ENCODE measurements at places on chromosomes 5 and 9.
A peak's percentile ranks its signal among the peaks of the same experiment; 100 is the strongest.

DNA sequence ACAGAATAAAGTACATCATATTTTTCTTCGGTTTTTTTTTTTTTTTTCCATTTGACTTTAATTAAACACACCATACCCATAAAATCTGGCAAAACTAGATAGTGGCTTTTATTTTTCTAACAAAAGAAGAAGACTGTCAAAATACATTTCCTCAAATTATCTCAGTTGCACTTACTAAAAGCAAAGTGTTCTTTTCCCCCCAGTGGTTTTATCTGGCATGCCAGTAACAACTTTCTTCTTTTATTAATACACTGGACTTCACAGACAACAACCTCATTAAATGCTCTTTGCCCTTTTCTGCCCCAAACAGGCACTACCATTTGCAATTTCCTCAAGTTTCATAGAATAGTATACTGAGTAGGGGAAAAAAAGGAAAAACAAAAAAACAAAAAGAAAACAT lies 1792.3 kb downstream of the EFNA5 start:
- no peak for DNase-seq

DNA sequence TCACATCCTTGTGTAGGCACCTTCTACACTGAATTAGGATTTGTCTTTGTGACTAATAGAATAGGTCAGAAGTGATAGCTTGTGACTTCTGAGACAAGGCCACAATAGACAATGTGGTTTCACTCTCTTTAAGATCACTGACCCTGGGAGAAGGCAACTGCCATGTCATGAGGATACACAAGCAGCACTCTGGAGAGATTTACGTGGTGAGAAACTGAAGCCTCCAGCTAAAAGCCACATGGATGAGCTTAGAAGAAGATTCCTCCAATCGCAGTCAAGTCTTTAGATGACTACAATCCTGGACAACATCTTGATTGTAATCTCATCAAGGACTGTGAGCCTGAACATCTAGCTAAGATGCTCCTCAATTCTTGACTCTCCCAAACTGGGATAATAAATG lies 206.6 kb downstream of the ESM1 start:
- peak; percentile 56 for DNase-seq

DNA sequence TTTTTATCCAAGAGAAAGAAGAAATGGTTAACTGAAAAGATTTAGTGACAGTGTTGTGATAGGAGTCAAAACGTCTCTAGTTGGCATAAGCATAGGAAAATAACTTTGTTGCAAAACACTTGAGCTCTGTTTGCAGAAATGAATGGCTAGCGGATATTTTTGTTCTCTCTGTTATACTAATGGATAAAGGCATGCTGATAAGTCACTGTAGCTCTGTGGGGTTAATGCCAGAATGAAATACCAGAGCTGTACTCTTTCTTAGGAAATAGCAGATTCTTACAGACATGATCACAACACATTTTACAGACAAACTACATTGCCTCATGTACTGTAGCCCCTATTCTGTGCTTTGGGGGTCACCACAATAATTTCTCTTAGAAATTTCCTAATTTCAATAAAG lies 202.8 kb downstream of the DMRTA1 start:
- DNase-seq = no peak

GRCh38 chr5:56479126-56479525 lies 246.0 kb upstream of the ANKRD55 start:
- DNase-seq = no peak

GRCh38 chr9:89797255-89797654 lies 192.4 kb downstream of the GADD45G start:
- DNase-seq = no peak

DNA sequence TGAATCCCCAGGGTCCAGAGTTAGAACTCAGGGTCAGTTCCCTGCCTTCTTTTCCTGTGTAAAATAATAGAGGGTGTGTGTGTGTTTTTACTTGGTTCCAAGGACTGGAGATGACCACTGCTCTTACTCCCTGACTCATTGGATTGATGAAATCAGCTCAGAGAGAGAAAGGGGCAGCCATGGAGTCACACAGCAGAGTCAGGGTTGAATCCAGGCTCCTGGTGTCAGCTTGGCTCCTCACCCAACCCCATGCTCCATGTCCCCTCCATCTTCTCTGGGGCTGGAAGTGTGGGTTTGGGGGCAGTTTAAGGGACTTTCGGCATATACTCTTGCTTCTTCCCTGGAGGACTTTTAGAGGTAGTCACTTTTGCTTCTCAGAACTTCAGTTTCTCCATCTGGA lies 21.6 kb downstream of the DAB2IP start:
- no peak for DNase-seq

DNA sequence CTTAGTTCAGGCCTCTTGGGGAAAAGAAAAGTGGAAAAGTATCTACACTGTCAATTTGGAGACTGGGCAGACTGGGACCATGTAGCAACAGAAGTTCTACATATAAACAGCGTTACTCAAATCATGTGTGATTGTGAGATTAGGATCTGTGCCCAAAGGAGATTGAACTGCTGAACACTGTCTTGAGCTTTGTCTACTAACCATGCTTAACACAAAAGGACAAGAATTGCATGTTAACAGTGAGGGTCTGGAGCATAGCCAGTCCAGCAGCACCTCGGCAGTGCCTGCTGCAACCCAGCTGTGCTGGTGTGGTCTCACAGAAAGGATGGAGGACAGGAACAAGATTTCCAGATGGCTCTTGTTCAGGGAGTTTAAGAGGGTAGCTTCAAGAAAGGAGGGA lies 5.7 kb downstream of the PAM start:
- peak; percentile 43 for DNase-seq

DNA sequence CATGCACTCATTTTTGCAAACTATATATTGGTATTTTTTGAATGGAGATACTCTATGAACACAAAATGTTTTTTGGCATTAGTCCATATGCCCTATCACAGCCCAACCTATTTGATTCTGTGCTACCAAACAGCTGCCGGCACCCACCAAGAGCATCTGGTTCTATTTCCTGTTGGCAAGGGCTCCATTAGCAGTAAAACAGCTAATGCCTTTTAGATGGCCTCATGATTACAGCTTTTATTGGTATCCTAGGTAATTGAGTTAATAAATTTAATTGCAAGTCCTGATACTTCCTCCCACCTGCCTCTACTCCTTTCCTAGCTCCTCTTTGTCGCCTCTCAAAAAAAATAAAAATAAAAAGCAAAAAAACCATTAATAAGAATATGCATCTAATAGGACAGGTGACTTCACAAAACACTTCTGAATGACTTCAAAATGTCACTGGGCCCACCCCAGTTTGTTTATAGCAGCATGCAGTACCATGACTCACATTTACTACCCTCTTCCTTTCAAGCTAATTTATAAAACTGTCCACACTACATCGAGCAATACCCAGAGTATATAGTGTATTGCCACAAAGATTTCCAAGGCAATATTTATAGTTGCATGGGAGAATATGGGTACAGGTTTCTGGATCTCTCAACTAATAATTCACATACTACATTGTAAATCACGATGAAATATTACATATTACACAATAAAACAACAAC lies 620.4 kb downstream of the SLCO4C1 start:
- no peak for DNase-seq

DNA sequence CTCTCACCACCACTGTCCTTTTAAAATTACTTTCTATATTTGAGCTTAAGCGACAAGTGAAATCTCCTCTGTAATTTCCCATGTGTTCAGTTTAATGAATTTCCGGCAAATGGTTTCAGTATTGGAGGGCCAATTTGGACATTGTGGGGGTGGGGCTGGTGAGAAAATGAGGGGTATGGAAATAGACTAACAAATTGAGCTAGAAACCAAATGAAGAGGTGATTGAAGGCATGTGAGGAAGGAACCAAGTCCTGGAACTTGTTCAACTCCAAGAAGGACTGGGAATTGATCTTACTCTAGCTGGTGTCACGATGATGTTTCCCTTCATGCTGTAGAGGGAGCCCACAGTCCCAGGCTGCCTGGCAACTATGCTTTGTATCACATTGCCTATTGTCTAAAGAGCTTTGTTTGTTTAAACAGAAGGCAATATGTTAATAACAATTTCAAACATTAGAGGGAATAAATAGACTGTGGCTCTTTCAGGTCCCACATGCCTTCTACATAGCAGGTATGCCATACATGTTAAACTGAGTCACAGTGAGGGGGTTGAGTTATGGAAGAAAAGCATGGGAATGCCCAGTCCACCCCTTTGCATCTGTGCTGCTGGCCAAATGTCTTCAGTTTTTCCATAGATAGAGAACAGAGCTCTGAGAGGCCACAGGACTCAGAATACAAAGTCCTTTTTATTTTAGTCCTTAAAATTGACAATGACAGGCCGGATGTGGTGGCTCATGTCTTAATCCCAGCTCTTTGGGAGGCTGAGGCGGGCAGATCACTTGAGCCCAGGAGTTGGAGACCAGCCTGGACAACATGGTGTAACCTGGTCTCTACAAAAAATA lies 25.0 kb upstream of the MATR3 start:
- DNase-seq = no peak

- peak; percentile 85 for DNase-seq
These were observed 78.6 kb downstream of the SPRY4 start for GRCh38 chr5:142246258-142246657.

- DNase-seq = no peak
These were observed 111.2 kb downstream of the LRRC70 start for GRCh38 chr5:62689599-62690368.

Data from EH (cell line).